Cardiac atrium fibroblast (primary cell): ENCODE measurements at places on chromosomes 5 and 9. TPM values are rescaled to one million over a fixed set of nuclear protein-coding genes. Genes with fewer than 3 reads are reported as not detected.

The PCDHA10 gene
- not detected in 2 replicates for total RNA-seq

The FAM200C gene
- total RNA-seq, result 1.1 and 4.4 TPM in 2 replicates

The LRRTM2 gene
- total RNA-seq, result not detected in 2 replicates

The PCDHA12 gene
- under 0.01 and 0.16 TPM in 2 replicates for total RNA-seq

The PDZD2 gene
- 1.8 and 2.3 TPM in 2 replicates for total RNA-seq

The WHRN gene
- total RNA-seq, result 1.8 and 2.4 TPM in 2 replicates

The PCDHGB1 gene
- 0.36 and 0.81 TPM in 2 replicates for total RNA-seq

The CORO2A gene
- total RNA-seq, result 0.54 and 1.1 TPM in 2 replicates

The FOXD4L3 gene
- total RNA-seq, result not detected in 2 replicates

The CNTNAP3 gene
- 2.6 and 6.7 TPM in 2 replicates for total RNA-seq

The NR4A3 gene
- total RNA-seq, result under 0.01 and 0.97 TPM in 2 replicates
